ENCODE measurements at places on chromosomes 11 and 22.

- no peak for DNase-seq
These were observed at the start of gene PGGHG for GRCh38 chr11:288478-289397. Gene PGGHG (plus strand): TSS chr11:289126. CDS start chr11:289817, 691 bp downstream.

GRCh38 chr22:19419464-19420178, 11.9 kb downstream of the HIRA start:
- DNase-seq = no peak

GRCh38 chr11:134845474-134846327, 433.7 kb upstream of the B3GAT1 start:
- DNase-seq = no peak

DNA sequence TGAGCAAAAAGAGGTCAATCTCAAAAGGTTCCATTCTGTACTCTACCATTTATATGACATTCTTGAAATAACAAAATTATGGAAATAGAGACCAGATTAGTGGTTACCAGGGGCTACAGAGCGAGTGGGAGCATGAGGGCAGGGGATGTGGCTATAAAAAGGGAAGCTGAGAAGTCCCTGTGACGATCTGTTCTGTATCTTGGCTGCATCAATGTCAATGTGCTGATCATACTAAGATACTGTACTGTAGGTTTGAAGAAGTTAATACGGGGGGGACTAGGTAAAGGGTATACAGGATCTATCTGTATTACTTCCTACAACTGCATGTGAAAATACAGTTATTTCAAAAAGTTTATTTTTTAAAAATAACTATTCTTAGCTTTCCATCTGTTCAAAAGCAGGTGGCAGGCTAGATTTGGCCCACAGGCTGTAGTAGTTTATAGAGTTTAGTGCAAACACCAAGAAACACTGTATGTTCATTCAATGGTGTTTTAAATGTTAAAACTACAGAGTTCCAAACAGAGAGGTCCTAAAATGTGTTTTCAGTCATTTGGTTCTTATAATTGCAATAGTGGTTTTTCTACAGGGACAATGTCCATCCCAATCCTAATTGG, 78.2 kb downstream of the SMCO4 start:
- DNase-seq = no peak

- DNase-seq = no peak
These were observed 193.6 kb downstream of the FAM76B start for GRCh38 chr11:95595973-95596489.

- DNase-seq = no peak
These were observed 28.5 kb downstream of the CD44 start for GRCh38 chr11:35167426-35167954.

- no peak for DNase-seq
These were observed 11.9 kb downstream of the PCSK7 start for GRCh38 chr11:117219995-117220394.

DNA sequence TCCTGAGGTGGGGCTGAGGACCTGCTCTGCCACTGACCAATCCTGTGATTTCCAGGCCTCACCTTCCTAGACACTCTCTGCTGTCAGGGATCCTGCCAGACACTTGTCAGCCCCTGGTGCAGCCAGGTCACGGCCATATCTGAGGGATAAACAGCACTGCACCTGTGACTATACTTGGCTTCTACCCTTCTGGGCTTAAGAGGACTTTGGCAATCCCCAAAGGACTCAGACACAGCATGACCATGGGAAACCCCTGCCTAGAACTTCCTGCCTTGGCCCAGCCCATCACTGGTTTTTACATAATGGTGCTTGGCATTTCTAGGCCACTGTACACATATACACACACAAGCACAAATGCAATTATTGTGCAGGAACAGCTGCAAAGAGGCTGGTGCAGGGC, 11.6 kb upstream of the OLFML1 start:
- DNase-seq = no peak

DNA sequence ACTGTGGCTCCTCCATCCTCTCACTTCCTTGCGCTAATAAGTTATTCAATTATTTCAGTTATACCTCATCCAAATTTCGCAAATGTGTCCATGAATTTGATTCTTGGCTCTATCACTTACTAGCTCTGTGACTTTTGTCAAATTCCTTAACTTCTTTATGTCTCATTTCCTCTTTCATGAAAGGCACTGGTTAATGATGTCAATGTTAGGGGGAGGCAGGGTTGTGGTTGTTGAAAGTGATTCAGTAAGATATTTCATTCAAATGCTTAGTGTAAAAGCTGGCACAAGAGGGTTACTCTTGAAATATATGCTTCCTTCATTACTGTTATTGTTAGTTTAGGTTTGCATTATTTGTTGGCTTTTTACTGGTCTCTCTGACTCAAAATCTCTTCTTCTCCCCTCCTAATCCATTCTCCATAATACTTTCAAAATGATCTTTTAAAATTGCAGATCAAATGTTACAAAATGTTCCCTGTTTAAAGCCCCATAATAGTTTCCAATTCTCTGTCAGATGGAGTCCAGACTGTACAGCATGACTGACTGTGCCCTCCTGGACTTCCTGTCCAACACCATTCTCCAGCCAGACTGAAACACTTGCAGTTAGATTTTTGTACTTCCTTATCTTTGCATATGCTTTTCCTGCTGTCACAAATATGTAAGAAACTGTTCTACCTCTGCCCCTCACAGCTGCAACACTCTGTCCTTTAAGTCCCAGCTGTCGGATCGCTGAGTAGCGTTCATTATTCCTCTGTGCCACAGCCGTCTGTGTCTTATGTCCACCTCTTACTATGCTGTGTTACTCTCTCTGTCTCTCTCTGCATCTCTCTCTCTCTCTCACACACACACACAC, 510.6 kb upstream of the RAG2 start:
- no peak for DNase-seq

DNA sequence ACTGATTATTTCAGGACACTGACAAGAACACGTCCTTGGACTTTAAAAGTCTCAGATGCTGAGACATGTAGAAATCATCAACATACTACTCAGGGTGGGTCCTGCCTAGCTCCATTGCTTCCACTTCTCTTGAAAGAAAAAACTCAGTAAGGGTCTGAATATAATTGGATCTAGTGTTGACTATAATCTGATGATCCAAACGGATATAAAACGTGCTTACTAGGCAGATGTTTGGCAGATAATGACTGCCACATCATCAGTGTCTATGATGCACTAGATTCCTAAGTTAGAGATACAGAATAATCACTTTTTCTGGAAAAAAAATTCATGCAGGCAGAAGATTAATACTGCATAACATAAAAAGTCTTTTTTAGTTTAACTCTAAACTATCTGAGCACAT, 21.6 kb downstream of the GUCY1A2 start:
- no peak for DNase-seq

DNA sequence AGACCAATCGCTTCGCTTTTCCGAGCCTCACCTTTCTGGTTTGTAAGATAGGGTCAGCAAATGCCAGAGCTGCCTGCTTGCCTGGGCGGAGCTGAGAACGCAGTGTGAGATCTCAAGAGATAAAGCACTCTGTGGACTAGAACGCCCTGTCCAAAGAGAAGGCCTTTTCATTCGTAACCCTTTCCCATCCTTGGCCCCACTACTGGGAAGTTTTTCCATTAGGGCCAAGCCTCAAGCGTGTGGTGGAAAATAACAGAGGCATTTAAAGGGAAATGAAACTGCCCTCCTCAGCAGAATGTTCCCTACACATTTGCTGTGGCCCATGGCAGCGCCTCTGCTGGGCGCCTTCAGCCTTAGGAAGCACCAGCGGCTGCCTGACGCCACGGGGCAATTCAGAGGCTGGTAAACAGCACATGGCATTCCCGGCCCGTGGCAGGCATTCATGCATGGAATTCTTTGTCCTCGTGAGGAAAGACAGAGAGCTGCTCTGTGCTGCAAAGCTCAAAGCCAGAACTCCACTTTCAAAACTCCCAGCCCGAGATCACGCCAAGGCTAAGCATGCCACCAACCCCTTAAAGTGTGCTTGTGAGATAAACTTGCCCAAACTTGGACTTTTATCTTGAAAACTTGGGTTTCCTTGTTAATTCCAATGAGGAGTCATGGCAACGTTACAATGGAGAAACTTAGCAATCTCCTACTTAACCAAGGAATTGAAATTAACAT, 38.1 kb downstream of the AHNAK start:
- no peak for DNase-seq

GRCh38 chr11:1654388-1655167, 25.0 kb downstream of the KRTAP5-5 start:
- DNase-seq = no peak

GRCh38 chr22:45521178-45521577, 18.5 kb downstream of the FBLN1 start:
- DNase-seq = no peak

DNA sequence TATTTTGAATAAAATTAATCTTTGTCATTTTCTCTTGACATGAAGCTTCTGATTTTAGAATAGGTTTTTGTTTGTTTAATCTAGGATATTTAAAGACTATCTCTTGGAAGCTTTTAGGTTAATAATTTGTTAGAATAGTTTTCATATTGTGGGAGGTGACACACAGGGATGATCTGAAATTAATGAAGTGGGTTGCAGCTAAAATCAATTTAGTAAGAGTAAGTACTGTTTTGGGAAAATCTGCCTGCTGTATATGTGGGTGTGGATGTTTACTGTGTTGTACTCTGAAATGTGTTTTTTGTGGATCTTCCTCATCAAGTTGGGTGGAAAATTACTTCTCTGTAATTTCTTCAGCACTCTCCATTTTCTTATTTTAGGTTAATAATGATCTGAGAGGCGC, 67.3 kb downstream of the BID start:
- no peak for DNase-seq

DNA sequence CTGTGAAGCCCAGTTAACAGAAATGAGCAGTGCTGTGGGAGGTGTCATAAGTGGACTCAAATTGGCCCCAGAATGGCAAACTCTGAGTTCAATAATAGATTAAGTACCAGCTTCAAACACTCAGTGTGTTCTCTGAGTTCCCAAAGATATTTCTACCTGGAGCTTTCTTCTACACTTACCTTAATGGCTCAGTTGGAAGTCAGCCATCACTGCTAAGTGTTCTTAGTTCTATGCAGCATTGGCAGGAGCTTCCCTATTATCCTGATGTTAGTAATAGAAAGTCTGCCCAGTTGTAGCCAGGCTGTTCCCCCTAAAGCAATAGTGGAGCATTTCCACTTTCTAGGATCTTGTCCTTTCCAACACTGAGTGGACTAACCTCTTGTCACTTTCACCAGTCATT, 9.7 kb upstream of the PIK3IP1 start:
- no peak for DNase-seq

- DNase-seq = no peak
These were observed 33.5 kb downstream of the ELFN2 start for GRCh38 chr22:37393746-37394145.

- DNase-seq = no peak
These were observed 23.0 kb downstream of the SERPING1 start for GRCh38 chr11:57620467-57620866.

DNA sequence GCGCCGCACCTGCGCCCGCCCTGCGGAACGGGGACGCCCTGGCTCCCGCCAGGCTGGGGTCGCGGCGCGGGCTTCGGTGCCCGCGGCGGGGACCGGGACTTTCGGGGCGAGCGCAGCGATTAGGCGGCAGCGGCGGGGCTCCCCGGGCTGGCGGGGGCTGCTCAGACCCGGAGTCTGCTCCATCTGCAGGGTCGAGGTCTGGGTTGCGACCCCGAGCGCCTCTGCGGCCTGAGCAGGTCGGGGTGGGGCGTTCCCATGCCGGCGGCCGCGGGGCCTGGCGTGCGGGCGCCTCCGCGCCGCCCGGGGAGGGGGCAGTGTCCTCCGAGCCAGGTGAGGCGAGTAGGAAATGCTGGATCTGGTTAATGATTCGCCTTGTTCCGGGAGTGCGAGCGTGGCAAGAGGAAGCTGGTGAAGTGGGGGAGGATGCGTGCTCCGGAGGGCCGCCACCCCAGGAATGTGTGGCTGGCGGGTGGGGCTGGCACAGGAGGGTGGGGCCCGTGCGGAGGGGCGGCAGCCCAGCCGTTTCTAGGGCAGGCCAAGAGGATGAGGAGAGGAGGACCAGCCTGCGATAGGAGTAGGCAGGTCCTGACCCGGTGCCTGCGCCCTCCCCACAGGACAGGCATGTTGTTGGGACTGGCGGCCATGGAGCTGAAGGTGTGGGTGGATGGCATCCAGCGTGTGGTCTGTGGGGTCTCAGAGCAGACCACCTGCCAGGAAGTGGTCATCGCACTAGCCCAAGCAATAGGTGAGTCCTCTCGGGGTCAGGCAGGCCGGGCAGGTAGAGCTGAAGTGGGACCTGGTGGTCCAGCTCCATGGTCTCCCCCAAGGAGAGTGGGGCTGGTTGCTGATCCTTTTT, 606 bp downstream of the RASSF7 start:
- no peak for DNase-seq

DNA sequence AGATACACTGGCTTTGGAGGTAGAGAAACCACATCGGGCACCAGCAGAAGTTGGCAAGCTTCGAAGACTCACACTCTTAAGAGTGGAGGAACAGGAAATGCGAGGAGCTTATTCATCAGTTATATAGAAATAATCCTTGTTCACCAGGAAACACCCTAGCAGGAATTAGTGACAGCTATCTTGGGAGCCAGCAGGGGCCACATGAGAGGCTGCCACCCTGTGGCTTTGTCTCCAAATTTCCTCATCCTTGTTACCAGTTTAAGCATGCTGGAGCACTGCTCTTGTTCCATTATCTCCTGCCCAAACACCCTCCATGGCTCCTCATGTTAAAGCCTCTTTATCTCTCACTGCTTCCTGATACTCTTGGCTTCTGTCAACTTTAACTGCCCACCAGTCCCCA, 131.0 kb downstream of the PLEKHA7 start:
- no peak for DNase-seq

GRCh38 chr11:113113801-113114704, 152.8 kb downstream of the NCAM1 start:
- DNase-seq = no peak

- DNase-seq = peak; percentile 9
These were observed 761 bp downstream of the HMBS start for GRCh38 chr11:119085437-119085847.

- no peak for DNase-seq
These were observed 51.7 kb downstream of the TECTA start for GRCh38 chr11:121152764-121153163.

- DNase-seq = no peak
These were observed 12.0 kb downstream of the FAM111A start for GRCh38 chr11:59154610-59155009.

- no peak for DNase-seq
These were observed at the start of gene APOBEC3H for GRCh38 chr22:39097098-39098020. Gene APOBEC3H (plus strand): TSS chr22:39097244. CDS start chr22:39100279, 3,035 bp downstream.

DNA sequence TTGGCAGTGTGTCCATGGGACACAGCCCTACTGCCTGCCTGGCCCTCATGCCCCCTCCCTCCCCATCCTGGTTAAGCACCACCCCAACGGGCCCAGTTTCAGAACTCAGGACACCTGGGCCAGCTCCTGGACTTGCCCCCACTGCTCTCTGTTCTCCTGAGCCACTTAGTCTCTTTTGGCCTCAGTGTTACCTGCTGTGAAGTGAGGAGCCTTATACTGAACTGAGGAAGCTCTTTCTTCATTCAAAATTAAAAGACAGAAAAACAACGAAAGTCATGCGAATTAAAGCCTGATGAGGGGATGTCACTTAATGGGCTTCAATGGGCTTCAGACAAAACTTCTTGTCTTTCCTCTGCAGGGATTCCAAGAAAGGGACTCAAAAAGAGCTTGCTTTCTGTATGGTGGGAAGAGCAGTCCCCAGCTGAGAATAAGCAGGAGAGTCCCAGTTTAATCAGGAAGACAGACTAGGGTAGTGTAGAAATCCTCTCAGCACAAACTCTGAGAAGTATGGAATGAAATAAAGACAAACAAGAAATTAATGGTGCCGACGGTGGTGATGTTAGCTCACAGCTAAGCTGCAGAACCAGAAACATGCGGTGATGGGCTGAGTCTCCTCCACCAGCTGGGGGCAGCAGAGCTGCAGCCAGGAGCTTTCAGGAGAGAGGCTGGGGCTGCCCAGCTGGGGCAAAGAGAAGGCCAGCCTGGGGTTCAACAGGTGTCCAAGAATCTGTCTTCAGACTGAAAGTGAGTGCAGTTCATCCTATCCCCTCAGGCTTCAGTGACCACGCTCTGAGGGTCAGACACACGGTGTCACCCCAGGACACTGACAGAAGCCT, 101.0 kb downstream of the GGTLC2 start:
- DNase-seq = no peak

All from activated gamma-delta T cell treated with anti-CD3 and anti-CD28 coated beads, Interleukin-2, amount 50 U/mL, for 16 hours (primary cell).